Stomach (tissue), 19 donors: ENCODE measurements at places on chromosomes 12 and 14. TPM values are rescaled to one million over a fixed set of nuclear protein-coding genes. Genes with fewer than 3 reads are reported as not detected.
A peak's percentile ranks its signal among the peaks of the same experiment; 100 is the strongest.

GRCh38 chr14:67285876-67286452 is 44.7 kb downstream of the PALS1 start:
- DNase-seq, result no peak

Gene ACRBP
- not detected for total RNA-seq

Gene CISTR
- total RNA-seq, result not detected

- DNase-seq, result peak; percentile 25
These were observed 13.9 kb upstream of the TNFRSF1A start for GRCh38 chr12:6355491-6356373.

Gene DGLUCY
- total RNA-seq, result 122 TPM

- no peak for DNase-seq
These were observed 42.0 kb downstream of the GLIPR1L2 start for GRCh38 chr12:75432924-75433323.

- no peak for DNase-seq
These were observed 187.5 kb upstream of the RTL1 start for GRCh38 chr14:101090976-101091375.

DNA sequence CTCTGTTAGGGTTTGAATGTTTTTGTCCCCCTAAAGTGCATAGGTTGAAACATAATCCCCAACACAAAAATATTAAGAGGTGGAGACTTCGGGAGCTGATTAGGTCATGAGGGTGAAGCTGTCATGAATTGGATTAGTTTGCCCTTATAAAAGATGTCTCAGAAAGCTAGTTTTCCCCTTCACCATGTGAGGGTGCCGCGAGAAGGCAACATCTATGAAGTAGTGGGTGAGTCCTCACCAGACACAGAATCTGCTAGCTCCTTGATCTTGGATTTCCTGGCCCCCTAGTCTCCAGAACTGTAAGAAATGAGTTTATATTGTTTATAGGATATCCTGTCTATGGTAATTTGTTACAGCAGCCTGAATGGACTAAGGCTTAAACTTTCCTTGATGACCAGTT is 301.5 kb upstream of the ATP2B1 start:
- DNase-seq, result peak; percentile 20

Gene RASSF9
- 1.7 TPM for total RNA-seq

Gene A2ML1
- total RNA-seq, result under 0.01 TPM

DNA sequence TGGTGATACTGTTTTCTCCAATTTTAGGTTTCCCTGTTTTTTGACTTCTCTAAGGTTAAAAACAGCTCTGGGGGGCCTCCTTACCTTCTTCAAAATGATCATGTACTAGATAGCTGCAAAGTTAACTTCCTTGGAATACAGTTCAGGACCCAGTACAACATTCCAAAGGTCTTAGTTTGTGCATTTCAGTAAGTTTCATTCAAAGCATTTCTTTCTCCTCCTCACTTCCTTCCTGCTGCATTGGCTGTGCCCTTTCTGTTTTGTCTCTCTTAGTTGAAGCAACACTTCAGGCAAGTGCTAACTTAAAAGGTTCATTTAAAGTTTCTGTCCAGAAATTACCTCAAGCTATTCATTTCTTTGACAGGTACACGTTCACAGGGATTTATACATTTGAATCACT is 95.7 kb downstream of the SCN8A start:
- DNase-seq, result no peak

Gene ADAM20
- 0.72 TPM for total RNA-seq

DNA sequence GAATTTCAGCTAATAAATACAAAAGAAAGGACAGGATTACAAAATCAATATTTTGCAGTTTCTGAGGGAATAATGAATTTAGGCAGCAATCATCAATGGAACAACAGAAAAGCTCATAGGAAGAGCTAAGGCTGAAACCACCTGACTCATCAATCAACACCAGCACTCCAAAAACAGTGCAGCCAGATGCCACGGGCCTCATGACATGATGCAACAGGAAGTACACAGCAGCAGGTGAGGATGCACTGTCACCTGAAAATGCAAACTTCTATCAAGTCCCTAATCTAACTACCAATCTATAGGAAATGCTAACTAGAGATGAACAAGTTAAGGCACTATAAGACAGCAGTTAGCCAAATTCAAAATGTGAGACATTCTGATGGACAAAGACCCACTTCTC is 21.7 kb downstream of the GNS start:
- no peak for DNase-seq

Gene RD3L
- total RNA-seq, result not detected

GRCh38 chr12:126747530-126748149 is 1519.3 kb upstream of the TMEM132C start:
- peak; percentile 47 for DNase-seq

GRCh38 chr12:2187195-2187945 is 134.6 kb downstream of the CACNA1C start:
- no peak for DNase-seq

Gene TCL1B
- not detected for total RNA-seq

DNA sequence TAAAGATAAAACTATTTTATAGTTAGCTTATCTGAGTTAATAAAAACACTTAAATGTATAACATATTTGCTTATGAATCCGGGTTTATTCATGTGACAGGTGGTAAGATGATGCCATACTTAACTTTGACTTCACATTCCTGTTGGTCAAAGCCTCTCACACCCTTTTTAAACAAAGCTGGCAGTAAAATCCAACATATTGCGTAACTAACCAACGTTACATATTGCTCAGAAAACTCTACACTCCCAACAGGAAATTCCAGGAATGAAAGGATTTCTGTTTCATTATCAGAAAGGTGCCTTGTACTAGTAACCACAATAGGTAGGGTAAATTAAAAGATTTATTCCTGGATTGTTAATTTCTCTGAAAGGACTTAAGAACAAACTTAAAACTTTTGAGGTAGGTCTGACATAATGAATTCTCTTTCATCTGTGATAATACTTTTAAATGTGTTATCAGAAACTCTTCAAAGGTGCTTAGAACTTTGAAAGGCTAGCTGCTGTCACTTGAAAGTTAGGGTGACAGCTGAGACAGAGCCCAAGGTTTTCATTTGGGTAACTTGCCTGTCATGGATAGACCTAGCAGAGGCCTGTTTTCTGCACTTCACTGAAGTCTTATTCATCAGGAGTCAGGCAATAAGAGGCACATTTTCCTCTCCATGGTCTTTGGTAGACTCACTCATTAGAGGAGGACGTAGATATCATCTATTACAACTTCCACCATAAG is 23.8 kb upstream of the CATSPERB start:
- DNase-seq, result peak; percentile 85

DNA sequence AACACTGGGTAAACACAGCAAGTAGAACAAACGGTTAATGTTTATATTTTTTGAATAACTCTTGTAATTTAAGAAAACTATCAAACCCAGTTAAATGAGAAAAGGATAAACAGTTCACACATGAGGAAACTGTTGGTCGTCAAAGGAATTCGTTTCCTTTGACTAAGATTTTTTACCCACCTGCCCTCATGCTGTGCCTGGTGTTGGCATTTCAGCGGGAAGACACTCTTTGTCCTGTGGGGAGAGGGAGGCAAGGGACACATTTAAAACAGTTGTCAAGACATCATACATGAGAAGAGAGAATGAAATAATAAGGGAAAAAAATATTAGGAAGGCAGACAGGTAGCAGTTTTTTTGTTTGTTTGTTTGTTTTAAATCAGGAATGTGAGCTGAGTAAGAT is 70.5 kb downstream of the BHLHE41 start:
- DNase-seq, result no peak

DNA sequence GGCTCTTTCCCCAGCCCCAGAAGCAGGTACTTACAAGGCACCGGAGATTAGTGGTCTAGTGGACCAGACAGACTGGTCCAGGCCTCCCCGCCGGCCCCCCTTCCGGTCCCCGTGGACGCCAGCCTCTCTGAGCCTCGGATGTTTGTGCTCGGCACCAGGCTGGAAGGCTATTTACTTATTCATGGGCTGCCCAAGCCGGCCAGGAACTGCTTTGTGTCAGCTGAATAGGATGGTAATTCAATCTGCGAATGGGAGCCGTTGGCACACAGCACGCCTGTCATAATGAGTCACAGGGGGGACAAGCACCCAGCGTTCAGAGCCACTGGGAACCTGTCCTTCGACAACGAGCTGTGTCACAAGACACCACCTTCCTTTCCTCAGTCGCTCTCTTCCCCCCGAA is 82.3 kb downstream of the RIMBP2 start:
- peak; percentile 81 for DNase-seq

Gene MOAP1
- total RNA-seq, result 2.9 TPM

DNA sequence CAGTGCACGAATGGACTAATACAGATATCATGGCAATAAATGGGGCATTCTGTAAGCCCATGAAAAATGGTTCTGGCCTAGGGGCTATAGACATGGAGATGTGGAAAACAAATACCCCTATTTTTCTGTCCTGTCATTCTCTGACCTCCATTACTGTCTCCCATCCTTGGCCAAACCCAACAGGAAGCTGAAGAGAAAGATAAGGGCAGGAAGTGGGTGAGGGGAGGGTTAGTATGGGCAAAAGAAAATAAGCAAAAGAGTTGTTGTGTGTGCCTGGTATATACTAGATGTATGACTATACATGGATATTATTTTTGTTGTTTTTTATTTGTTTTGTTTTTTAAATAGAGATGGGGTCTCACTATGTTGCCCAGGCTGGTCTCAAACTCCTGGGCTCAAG is 339.3 kb downstream of the PCNX1 start:
- DNase-seq, result no peak

- no peak for DNase-seq
These were observed 319.7 kb downstream of the MED13L start for GRCh38 chr12:115957686-115958290.

Gene TCL1A
- total RNA-seq, result 3.9 TPM
